Heart right ventricle (tissue), 16 donors: ENCODE measurements at places on chromosomes 11 and 22. TPM values are rescaled to one million over a fixed set of nuclear protein-coding genes. Genes with fewer than 3 reads are reported as not detected.

Gene DRD4
- polyA plus RNA-seq: not detected

Gene LRRN4CL
- polyA plus RNA-seq: 1.9 TPM

Gene NLRP10
- polyA plus RNA-seq: not detected

Gene SLC22A25
- polyA plus RNA-seq: not detected

Gene BRSK2
- polyA plus RNA-seq: 0.68 TPM

Gene CRYBA4
- not detected for polyA plus RNA-seq

Gene ZNF74
- polyA plus RNA-seq: 1.4 TPM

Gene SLC7A4
- not detected for polyA plus RNA-seq

Gene PARVG
- polyA plus RNA-seq: 5.4 TPM

Gene MS4A15
- not detected for polyA plus RNA-seq

Gene CASTOR1
- 13.9 TPM for polyA plus RNA-seq

Gene IGF2
- 36.0 TPM for polyA plus RNA-seq

Gene CD3D
- 0.54 TPM for polyA plus RNA-seq

Gene ARSA
- 62.3 TPM for polyA plus RNA-seq

Gene MMP13
- not detected for polyA plus RNA-seq

Gene ANO3
- polyA plus RNA-seq: 0.01 TPM
